ENCODE measurements at places on chromosomes 1 and 21.
A peak's percentile ranks its signal among the peaks of the same experiment; 100 is the strongest.

GRCh38 chr1:234629026-234629425 is 19.0 kb upstream of the IRF2BP2 start:
- no peaks in the 10 kb centered on the region for H3K27me3 ChIP-seq
- no peak overlapping the region for H3K27ac ChIP-seq
- no peak for DNase-seq
- no peak overlapping the region for H3K4me3 ChIP-seq

GRCh38 chr1:119636491-119637089 is 11.5 kb downstream of the ZNF697 start:
- peak overlapping the region; percentile 10 for H3K27ac ChIP-seq
- H3K4me3 ChIP-seq: no peak overlapping the region
- no peaks in the 10 kb centered on the region for H3K27me3 ChIP-seq
- H3K36me3 ChIP-seq: no peaks in the 10 kb centered on the region

- H3K4me1 ChIP-seq: peaks cover 3% of the 10 kb centered on the region
- no peaks in the 10 kb centered on the region for H3K36me3 ChIP-seq
- H3K27ac ChIP-seq: no peak overlapping the region
- DNase-seq: no peak
Measured at GRCh38 chr1:162165528-162165927, 96.0 kb downstream of the NOS1AP start.

- H3K36me3 ChIP-seq: no peaks in the 10 kb centered on the region
- H3K27ac ChIP-seq: no peak overlapping the region
- H3K4me3 ChIP-seq: no peak overlapping the region
- DNase-seq: no peak
- no peaks in the 10 kb centered on the region for H3K4me1 ChIP-seq
- no peaks in the 10 kb centered on the region for H3K27me3 ChIP-seq
Measured at GRCh38 chr1:214039394-214040018, 51.7 kb downstream of the PROX1 start.

DNA sequence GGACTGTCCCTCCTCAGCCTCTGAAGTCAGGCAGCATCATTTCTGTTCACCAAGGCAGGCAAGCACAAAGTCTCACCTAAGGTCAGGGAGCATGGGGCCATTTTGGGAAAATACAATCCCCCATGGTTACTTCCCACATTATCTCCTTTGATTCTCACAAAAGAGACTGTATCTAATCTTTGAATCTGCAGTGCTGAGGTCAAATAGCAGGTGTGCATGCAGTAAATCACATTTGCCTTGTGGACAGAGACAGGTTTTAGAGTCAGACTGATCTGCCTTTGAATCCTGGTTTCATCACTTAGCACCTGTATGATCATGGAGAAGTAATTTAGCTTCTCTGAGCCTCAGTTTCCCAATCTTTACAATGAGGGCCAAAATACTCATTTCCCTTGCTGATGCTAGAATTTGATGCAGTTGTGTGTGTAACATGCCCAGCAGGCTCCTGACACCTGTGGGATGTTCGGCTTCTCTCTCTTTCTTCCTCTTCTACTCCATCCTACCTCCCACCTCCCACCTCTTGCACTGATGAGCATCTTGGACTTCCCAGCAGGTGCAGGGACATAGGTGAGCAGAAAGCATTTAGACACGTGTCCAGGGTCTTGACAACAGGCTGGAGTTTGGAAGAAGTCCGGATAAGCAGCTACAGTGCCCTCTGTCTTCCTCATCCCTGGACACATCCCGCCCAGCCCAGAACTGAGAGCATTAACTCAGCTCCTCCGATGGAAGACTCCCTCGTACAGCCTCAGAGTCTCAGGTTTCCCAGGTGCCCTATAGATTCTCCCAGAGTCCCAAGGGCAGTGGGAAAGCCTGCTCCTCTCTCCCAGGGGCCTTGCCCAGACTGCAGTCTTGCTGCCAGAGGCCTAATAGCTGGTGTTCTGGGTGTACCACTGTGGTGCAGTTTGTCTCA is 18.9 kb downstream of the NENF start:
- no peaks in the 10 kb centered on the region for H3K27me3 ChIP-seq
- no peaks in the 10 kb centered on the region for H3K36me3 ChIP-seq
- no peak overlapping the region for H3K27ac ChIP-seq
- DNase-seq: no peak

DNA sequence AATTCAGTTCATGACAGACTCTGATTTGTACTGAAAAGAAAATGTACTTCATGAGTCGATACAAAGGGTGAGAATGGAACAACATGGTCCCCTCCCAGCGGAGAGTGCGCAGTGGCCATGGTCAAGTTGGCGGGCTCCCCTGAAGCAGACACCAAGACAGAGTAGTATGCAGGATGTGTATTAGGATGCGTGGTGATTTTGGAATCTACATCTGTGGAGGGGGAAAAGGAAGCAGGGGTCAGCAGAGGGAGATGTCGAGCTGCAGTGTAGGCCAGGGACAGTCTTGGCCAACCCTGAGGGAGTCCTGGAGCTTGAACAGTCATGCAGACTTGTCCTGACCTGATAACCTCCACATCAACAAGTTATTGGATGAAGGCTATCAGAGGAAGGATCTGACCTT is 481.0 kb downstream of the OMA1 start:
- no peak overlapping the region for H3K4me3 ChIP-seq
- H3K27ac ChIP-seq: no peak overlapping the region
- no peak for DNase-seq
- H3K36me3 ChIP-seq: no peaks in the 10 kb centered on the region
- no peaks in the 10 kb centered on the region for H3K4me1 ChIP-seq

- H3K4me1 ChIP-seq: no peaks in the 10 kb centered on the region
- no peaks in the 10 kb centered on the region for H3K36me3 ChIP-seq
- H3K27me3 ChIP-seq: no peaks in the 10 kb centered on the region
- H3K27ac ChIP-seq: no peak overlapping the region
- DNase-seq: no peak
Measured at GRCh38 chr1:166956057-166956850, 19.1 kb downstream of the ILDR2 start.

DNA sequence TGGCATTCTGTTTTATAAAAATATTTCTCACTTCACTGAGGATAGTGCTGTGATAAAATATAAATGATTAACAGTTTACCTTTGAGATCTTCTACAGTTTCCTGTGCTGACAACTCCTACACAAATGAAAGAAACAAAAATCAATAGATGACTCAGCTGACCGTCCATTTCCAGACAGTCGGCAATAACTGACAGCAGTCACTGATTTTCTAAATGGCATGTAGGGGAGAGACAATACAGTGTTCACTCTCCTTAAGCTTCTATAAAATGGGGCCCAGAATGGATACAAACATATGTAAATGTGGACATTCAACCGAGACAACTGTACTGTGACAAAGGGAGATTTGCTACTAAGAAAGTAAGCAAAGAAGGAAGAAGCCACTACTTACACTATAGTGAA is 34.3 kb downstream of the PCNX2 start:
- H3K4me1 ChIP-seq: no peaks in the 10 kb centered on the region
- peaks cover 26% of the 10 kb centered on the region for H3K36me3 ChIP-seq
- no peak overlapping the region for H3K4me3 ChIP-seq
- no peak for DNase-seq

- H3K36me3 ChIP-seq: no peaks in the 10 kb centered on the region
- DNase-seq: no peak
- no peaks in the 10 kb centered on the region for H3K4me1 ChIP-seq
- no peak overlapping the region for H3K4me3 ChIP-seq
- no peaks in the 10 kb centered on the region for H3K27me3 ChIP-seq
Measured at GRCh38 chr1:195584870-195585624, 1023.2 kb downstream of the KCNT2 start.

DNA sequence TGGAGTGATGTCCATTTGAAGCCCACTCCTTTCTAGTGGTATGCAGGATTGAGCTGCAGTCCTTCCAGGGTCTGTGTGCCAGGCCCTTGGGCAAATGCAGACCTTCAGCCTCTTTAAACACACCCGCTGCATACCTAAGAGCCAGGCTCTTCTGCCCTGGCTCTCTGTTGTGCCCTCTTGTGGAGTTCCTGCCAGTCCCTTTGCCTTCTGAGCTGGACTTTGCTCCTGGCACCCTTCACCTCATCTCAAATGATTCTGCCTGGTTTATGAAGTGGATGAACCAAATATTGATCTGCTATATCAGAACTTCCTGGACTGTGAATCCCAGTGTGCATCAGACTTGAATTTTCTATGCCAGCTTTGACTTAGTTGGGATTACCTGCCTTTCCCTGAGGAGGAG is 158.8 kb downstream of the URB2 start:
- no peaks in the 10 kb centered on the region for H3K36me3 ChIP-seq
- no peaks in the 10 kb centered on the region for H3K27me3 ChIP-seq
- H3K4me3 ChIP-seq: no peak overlapping the region
- peaks cover 13% of the 10 kb centered on the region for H3K4me1 ChIP-seq
- no peak for DNase-seq

DNA sequence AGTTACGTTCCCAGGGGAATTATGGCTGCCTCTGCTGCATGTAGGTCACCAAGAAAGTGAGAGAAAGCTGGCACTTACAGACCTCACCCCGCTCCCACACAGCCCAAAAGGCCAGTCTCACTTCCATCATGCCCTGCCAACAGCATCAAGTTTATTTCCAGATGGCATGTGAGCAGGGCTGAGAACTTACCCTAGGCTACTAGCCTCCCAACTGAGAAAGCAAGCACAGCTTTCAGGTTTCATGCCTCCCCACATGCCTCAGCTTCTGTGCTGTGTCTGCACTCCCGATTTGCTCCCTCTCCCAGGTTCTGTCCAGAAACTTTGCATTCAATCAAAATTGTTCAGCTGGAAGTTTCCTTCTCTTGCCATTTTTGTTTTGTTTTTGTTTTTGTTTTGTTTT is 59.1 kb upstream of the CRB1 start:
- H3K4me3 ChIP-seq: no peak overlapping the region
- no peak overlapping the region for H3K27ac ChIP-seq
- DNase-seq: no peak
- no peaks in the 10 kb centered on the region for H3K27me3 ChIP-seq
- H3K4me1 ChIP-seq: no peaks in the 10 kb centered on the region

DNA sequence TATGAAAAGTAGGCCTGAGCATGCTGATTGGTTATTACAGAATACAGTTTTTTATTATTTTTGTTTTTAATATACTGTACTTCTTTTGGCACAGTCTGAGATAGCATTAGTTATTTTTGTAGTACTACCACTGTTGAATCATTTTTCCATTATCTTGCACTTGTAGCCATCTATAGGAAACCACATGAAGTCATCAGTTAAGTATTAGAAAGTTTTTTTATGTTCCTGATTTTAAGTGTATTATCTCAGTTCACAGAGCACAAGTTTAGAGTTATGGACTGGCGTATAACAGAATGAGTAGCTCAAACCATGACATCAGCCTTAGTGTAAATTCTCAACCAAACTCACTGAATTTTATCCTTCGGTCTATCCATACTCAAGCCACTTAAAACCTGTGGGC is 22.8 kb downstream of the DHX9 start:
- peaks cover 100% of the 10 kb centered on the region for H3K36me3 ChIP-seq
- H3K4me3 ChIP-seq: no peak overlapping the region
- H3K27me3 ChIP-seq: no peaks in the 10 kb centered on the region
- H3K27ac ChIP-seq: no peak overlapping the region
- DNase-seq: no peak

Data from esophagus squamous epithelium (tissue), 5 donors.